DMS79 (cell line): ENCODE measurements at places on chromosomes 5 and 9.

- DNase-seq = no peak
Observed at GRCh38 chr9:83041771-83042170, 21.2 kb downstream of the RASEF start.

- no peak for DNase-seq
Observed at GRCh38 chr9:81656004-81656403, 33.3 kb downstream of the TLE1 start.

- no peak for DNase-seq
Observed at GRCh38 chr9:128625391-128626146, 31.1 kb downstream of the DYNC2I2 start.

DNA sequence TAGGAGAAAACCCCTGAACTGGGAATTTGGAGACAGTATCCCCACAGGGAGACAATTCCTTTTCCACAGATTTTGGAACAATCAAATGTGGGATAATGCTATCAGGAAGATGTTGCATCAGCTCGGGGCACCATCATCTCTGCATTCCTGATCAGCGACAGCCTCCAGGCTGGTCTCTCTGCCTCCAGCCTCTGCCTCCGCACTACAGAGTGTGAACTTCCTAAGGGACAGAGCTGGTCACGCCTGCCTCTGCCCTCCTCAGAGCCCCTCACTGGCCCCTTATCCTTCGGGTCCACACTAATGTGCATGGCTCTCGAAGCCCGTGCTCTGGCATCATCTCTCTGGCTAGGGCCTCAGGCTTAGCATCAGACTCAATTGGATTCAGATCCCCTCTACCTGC lies 8.6 kb downstream of the FOXI1 start:
- no peak for DNase-seq

- DNase-seq = no peak
Observed at GRCh38 chr5:98796197-98796972, 22.9 kb downstream of the RGMB start.

DNA sequence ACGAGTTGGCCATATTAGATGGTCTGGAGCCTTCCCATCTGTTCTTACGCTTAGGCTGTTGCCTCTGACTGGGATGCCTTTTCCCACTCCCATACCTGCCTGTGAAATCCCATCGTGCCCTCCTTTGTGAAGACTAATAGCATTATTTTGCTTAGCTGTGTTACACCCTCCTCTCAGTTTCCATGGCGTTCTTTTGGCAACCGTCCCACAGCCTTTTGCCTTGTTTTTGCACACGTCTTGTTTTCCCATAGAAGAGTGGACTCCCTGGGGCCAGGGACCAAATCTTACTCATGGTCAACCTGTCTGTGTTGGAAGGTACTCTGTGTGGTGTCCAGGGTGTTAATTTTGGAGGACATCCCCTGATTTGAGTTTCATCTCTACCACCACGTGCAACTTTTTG lies 242.1 kb downstream of the HSPA4 start:
- DNase-seq = no peak

DNA sequence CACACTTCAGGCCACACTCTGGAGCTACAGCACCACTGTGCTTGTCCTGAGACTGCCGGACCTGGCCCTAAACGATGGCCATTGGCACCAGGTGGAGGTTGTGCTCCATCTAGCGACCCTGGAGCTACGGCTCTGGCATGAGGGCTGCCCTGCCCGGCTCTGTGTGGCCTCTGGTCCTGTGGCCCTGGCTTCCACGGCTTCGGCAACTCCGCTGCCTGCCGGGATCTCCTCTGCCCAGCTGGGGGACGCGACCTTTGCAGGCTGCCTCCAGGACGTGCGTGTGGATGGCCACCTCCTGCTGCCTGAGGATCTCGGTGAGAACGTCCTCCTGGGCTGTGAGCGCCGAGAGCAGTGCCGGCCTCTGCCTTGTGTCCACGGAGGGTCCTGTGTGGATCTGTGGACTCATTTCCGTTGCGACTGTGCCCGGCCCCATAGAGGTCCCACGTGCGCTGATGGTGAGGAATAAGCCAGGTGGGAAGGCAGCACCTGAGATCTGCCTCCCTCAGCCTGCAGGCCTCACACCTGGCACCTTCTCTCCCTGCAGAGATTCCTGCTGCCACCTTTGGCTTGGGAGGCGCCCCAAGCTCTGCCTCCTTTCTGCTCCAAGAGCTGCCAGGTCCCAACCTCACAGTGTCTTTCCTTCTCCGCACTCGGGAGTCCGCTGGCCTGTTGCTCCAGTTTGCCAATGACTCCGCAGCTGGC lies 14.7 kb downstream of the CRB2 start:
- no peak for DNase-seq

GRCh38 chr9:22238809-22239684 lies 207.6 kb upstream of the DMRTA1 start:
- DNase-seq = no peak

GRCh38 chr5:127406326-127407121 lies 110.9 kb upstream of the PRRC1 start:
- no peak for DNase-seq

DNA sequence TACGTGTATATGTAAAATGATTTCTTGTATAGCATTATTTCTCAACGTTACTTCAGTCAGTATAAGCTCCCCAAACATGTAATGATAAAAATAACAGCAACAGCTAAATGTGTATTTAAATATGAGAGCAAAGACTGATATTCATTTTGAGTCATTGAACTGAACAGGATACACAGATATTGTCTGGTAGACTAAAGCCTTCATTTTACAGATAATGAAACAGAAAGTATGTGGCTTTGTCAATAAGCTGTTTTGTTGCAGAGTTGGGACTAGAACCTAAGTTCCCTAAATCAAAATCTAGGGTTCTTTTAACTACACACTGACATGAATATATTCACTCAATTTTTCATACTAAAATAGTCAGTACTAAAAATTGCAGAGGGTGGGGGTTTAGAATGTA lies 80.4 kb upstream of the MARCHF11 start:
- DNase-seq = no peak

DNA sequence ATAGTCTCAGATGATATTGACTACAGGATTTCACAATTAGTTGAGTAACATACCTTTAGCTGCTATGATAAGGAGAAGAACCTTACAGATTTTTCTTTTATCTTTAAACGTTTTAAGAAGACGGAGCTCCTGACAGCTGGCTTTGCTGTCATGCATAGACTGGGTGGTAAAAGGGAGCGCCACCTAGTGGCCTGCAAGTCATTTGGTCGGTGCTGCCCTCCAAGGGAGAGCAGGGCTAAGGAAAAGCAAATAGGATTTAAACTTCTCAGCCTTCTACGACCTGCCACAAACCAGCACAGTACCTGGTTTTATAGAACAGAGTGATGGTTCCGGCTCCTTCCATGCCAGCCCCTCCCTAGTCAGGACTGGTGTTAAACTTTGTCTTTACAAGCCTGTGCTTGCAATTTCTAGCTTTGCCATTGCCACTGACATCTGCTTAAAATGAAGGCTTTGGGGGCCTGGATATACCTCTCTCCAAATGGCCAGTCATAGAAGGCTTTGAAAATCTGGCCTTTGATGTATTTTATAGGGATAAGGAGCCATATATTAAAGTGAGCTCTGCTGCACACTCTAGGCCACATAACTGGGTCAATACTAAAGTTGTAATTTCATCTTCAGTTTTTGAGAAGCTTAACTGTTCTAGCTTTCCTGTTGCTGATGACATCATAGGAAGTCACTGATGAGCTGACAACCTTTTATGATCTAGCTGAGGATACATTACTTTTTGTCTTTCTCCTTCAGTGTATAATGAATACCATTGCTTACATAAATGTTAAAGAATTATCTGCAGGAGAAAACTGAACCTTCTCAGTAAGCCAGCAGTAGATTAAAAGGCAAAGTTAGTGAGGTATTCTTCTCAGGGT lies 31.1 kb upstream of the ADAMTSL1 start:
- DNase-seq = no peak

DNA sequence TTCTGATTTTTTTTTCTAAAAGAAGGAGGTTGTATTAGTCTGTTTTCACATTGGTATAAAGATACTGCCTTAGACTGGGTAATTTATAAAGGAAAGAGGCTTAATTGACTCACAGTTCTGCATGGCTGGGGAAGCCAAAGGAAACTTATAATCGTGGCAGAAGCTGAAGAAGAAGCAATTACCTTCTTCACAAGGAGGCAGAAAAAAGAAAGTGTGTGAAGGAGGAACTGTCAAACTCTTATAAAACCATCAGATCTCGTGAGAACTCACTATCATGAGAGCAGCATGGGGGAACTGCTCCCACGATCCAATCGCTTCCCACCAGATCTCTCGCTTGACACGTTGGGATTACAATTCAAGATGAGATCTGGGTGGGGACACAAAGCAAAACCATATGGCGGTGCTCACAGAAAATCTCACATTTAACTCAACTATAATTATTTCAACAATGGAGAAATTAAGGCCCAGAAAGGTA lies 27.1 kb downstream of the DPYSL3 start:
- DNase-seq = no peak

DNA sequence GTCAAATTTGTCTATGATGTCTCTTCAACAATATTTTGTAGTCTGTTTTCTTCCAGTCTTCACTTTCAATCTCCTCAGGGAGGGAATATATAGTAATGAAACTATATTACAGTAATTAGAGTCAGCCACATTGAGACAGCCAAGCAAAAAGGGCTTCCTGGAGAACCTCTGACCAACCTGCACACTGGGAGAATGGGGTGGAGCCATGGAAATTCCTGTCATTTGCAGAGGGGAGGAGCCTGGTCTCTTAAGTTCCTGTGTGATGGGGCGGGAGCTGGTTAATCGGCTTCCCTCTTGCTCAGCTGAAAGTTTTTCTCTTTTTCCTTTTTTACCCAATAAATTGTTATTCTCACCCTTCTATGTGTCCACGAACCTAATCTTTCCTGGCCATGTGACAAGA lies 1220.0 kb downstream of the PTPRD start:
- DNase-seq = no peak

DNA sequence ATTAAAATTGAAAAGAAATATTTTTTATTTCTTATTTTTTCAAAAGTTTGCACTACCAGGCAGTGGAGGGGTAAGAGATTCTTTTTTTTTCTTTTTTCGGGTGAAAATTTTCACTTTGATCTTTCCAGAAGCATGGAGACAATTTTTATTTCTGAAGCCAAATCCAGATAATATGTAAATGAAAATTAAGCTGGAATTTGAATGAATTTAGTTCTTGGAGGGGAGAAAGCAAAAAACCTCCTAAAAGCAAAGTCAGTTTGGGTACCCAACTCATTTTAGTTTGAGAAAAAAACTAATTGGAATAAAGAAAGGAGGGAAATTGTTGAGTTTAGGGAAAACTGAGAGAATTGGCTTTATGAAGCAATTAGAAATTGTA lies 872 bp downstream of the ZNF618 start:
- no peak for DNase-seq

DNA sequence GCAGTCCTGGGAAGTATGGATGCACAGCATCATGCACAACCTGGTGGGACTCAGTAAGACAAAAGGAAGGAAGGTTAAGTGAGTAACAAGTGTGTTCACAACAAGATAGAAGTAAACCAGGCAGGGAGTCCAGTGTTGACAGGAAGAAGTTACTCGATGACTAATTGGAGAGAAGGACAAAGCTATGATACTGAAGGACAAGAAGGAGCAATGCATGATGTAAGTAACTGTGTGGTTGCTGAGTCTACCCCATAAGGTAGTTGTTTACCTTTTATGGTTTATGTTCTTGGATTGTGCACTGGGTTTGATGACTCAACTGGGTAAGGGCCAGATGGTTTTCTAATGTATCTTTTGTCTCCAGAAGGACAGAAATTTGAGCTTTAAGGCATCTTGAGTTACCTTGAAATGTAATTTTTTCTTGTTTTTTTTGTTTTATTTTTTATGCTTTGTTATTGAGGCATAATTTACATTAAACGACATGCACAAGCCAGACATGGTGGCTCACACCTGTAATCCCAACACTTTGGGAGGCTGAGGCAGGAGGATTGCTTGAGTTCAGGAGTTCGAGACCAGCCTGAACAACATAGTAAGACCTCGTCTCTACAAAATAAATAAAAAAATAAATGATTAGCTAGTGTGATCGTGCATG lies 89.2 kb upstream of the CAST start:
- no peak for DNase-seq

DNA sequence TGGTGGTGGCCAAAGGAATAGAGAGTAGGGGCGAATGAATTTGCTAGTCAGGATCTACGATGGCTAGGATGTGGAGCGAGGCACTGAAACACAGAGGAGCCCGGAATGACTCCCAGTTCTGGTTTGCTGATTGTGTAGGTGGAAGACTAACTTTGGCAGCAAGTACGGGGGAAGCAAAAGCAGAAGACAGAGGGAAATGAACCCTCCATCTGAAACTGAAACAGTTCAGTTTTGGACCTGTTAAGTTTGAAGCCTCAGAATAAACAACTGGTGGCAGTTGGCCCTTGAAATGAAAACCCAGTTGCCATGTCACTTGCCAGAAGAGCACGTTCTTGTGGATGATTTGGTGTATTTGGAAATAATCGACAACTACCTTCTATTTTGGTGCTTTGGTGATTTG lies 15.4 kb upstream of the SMIM15 start:
- no peak for DNase-seq

GRCh38 chr9:137956688-137957385 lies 79.3 kb downstream of the CACNA1B start:
- no peak for DNase-seq

DNA sequence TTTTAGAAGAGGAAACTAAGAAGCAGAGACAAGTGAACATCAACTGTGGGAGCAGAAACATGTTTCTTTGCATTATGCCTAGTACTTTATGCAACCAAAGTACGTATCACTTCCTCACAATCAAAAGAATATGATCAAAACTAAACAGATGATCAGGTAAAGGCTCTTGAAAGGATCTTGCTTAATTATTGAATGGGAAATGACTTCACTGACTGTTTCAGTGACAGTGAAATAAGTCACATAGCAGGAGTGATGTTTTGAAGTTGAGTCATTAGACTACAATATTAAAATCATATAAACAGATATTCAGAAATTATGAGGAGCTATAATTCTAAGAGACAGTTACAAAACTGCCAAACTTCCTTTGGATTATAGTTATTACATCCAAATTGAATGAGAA lies 527.3 kb downstream of the MTRR start:
- no peak for DNase-seq

GRCh38 chr5:3600106-3601060 lies 4.8 kb downstream of the IRX1 start:
- DNase-seq = no peak

GRCh38 chr5:149857499-149857898 lies 87.1 kb downstream of the PDE6A start:
- no peak for DNase-seq

- no peak for DNase-seq
Observed at GRCh38 chr9:28155067-28155466, 581.8 kb upstream of the C9orf72 start.

DNA sequence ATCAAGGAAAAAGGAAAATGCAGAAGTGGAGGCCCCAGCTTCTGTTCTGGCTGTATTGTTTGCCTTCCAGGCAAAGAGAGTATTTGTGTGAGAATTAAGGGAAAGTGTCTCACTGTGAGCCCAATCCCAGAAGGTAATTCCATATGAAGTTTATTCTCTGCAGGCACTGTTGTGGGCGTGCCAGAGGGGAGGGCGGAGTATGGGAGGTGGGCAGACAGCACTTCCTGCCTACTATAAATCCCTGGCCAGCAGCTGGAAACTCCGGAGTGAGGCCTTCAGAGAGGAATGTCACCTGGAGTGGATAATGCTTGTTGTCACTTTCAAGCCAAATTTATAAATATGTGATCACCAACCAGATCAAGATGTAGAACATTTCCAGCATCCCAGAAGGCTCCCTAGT lies 209.5 kb downstream of the ARHGAP26 start:
- no peak for DNase-seq
